ENCODE measurements at places on chromosomes 12 and 14.

GRCh38 chr12:65510584-65511050, 232.1 kb downstream of the MSRB3 start:
- no peak for DNase-seq

GRCh38 chr12:102510463-102510862, 30.1 kb upstream of the IGF1 start:
- no peak for DNase-seq

DNA sequence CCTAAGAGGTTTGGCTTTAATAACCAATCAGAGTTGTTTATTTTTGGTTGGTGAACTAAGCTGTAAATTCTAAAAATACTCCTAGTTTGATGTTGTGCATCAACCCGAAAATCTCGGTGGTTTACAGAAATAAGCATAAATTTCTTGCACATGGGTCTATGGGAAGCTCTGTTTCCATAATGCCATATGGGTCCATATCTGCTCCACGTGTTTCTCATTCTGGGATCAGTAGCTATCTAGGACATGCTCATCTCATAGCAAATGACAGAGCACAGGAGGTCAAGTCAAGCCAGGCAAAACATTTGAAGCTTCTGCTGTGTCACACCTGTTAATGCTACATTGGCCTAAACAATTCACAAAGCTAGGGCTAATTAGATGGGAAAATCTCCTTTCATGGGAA, 23.1 kb downstream of the NUP37 start:
- DNase-seq: no peak

- DNase-seq: no peak
These were observed 239.0 kb upstream of the EGLN3 start for GRCh38 chr14:34189866-34190265.

DNA sequence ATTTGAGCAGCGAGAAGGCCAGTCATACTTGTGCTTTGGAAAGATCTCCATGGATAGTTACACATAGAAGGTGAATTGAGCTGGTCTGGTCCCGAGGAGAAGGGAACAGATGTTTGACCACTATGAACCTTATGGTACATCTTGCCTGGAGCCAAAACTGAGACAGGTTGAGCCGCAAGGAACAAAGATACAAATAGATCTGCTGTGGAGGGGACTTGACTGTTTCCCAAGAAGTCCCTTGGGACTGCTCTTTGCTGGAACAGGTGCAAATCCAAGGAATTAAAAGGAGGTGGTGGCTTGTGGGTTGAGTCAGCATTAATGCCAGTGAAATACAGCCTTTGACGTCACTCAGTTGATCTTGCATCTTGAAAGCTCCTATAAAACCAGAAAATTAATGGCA, 68.8 kb upstream of the PRIMA1 start:
- DNase-seq: no peak

DNA sequence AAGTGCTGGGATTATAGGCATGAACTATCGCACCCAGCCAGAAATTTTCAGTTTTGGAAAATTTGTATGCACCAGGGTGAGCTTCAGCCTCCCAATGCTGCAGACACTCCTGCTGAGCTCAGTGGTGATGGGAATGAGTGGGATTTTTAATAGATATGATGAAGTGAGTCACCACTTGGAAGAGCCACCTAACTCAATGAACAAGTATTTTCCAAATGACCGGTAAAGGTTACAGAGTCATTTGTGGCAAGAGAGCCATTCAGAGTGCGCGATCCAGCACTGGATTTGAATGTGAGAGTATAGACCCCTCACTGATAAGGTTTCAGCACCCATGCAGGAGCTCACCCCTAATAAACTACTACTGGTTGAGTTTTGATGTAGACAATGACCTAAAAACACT, 100.7 kb downstream of the PPP2R5C start:
- no peak for DNase-seq

GRCh38 chr14:24360281-24360680, 7.7 kb upstream of the NFATC4 start:
- DNase-seq: no peak

- no peak for DNase-seq
These were observed 688.6 kb downstream of the GALC start for GRCh38 chr14:87304404-87304803.

DNA sequence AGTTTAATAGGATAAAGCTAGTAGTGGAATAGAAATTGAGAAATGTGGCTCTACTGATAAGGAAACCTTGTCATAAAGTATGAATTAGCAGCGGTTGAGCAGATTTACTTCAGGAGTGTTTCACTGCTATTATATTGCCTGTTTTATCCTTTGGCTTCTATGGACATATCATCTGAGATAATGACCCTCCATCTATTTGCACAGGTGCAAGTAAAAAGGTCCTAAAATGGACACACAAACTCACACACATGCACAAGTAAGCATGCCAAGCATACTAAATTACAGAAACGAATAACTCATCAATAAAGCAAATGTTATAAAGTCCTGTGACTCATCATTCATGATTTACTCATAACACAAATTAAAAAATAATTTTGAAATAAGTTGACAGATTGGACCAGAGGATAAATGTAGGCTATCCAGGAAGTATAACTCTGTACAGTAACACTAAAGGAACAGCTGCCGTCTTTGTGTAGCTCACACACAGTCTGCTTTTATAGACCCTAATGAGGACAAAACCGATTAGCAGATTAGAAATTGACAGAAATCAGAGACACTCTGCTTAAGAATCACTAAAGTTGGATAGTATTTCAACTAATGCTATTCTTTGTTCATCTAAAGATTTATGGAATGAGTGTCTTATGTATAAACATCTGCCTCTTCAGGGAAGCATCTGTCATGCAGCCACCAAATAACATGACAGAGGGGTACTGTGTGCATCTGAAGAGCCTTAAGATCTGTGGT, 73.9 kb downstream of the SYT1 start:
- DNase-seq: no peak

- no peak for DNase-seq
These were observed 560.1 kb upstream of the TBX3 start for GRCh38 chr12:115243933-115244628.

DNA sequence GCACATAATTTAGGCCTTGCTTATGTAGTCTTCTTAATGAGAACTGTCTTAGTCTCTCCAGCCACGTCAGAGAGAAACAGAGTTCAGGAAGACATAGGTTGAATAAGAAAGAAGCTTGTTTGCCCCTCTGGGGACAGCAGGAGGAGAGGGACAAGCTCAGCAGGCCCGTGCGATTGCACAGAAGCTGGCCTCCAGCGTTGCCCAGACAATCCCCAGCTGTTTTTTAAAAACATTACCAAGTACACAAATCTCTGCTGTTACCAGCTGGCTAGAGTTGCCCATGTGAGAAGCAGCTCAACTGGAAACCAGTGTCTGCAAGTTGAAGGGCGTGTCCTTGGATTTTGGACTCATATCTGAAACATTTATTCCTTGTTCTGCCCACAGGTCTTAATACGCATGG, 232.6 kb downstream of the EFCAB11 start:
- no peak for DNase-seq

GRCh38 chr12:24679126-24679525, 269.8 kb downstream of the BCAT1 start:
- DNase-seq: no peak

DNA sequence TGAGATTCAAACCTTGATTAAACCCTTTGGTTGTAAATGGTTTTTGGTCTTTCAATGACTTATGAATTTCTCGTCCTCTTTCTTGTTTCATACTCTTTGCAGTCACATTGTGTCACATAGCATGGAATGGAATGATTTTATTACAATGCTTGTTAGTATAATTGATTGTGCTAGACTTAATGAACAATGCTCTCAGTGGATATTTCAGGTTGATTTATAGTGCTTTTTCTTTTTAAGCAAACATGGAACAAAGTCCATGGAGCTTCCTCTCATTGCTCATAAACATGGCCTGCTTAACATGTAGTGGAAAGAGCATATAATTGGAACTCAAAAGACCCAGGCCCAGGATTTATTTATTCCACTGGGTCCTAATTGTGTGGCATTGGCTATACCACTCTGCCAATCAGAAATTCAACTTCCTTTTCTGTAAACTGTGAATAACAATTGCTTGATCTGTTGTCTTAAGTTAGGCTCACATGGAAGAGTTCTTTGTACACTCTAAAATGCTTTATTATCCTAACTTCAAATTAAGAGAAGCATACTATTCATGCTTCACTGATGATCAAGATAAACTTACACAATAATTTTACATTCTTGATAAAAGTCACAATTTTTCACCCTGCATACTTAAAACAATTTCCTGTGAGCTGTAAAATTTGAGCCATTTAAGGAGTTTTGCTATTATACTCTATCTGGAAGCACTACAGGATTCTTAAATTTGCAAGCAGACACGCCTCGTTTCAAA, 370.5 kb upstream of the PDE3A start:
- DNase-seq: no peak

All from activated CD8-positive, alpha-beta memory T cell treated with anti-CD3 and anti-CD28 coated beads, Interleukin-2, amount 50 U/mL, for 48 hours (primary cell).